ENCODE measurements at places on chromosomes 11 and 22. TPM values are rescaled to one million over a fixed set of nuclear protein-coding genes. Genes with fewer than 3 reads are reported as not detected.

The OSBP2 gene
- 16.8 TPM for total RNA-seq

The CARD18 gene
- total RNA-seq = not detected

The FADD gene
- total RNA-seq = 7.1 TPM

The TYMP gene
- total RNA-seq = 9.1 TPM

GRCh38 chr11:19777377-19778102 lies 64.9 kb downstream of the NAV2 start:
- no peak for DNase-seq

GRCh38 chr11:103488031-103488461 lies 378.8 kb downstream of the DYNC2H1 start:
- DNase-seq = no peak

DNA sequence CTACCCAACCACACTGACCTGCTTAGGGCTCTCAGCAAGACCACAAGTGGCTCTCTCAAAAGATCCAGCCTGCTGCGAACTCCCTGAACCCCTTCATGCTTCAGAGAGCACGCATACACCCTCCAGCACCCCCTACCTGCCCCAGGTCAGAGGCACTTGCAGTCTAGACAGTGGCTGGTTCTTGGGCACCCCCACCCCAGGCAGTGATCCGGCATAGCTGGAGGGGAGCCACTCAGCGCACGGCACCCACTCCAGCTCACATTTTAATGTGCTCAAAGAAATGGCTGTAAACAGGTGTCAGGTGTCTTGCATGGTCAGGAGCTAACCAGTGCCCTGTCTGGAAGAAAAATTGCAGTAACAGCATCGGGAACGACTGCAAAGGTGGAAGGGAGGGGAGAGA lies 140.8 kb downstream of the PKNOX2 start:
- DNase-seq = no peak

GRCh38 chr11:26867286-26867685 lies 126.6 kb upstream of the FIBIN start:
- DNase-seq = no peak

GRCh38 chr11:80592546-80592945 lies 1151.7 kb upstream of the TENM4 start:
- DNase-seq = no peak

Data from right atrium auricular region (tissue), 2 donors.